ENCODE measurements at places on chromosomes 2 and 18. TPM values are rescaled to one million over a fixed set of nuclear protein-coding genes. Genes with fewer than 3 reads are reported as not detected.

FAM124B gene
- not detected for total RNA-seq

GRCh38 chr18:74468547-74469061 lies 11.5 kb upstream of the DIPK1C start:
- no peak overlapping the region for H3K4me3 ChIP-seq
- H3K27ac ChIP-seq = no peak overlapping the region
- H3K27me3 ChIP-seq = peaks cover 9% of the 10 kb centered on the region
- no peaks in the 10 kb centered on the region for H3K36me3 ChIP-seq

GRCh38 chr18:56532176-56532840 lies 106.1 kb downstream of the TXNL1 start:
- H3K27ac ChIP-seq = no peak overlapping the region
- H3K27me3 ChIP-seq = peaks cover 6% of the 10 kb centered on the region
- H3K36me3 ChIP-seq = no peaks in the 10 kb centered on the region
- no peak for DNase-seq
- no peaks in the 10 kb centered on the region for H3K4me1 ChIP-seq
- H3K4me3 ChIP-seq = no peak overlapping the region

GRCh38 chr2:232027530-232027929 lies 66.0 kb downstream of the DIS3L2 start:
- no peak overlapping the region for H3K4me3 ChIP-seq
- DNase-seq = no peak
- peaks cover 4% of the 10 kb centered on the region for H3K4me1 ChIP-seq
- no peak overlapping the region for H3K27ac ChIP-seq

- no peaks in the 10 kb centered on the region for H3K27me3 ChIP-seq
- peaks cover 5% of the 10 kb centered on the region for H3K36me3 ChIP-seq
- DNase-seq = no peak
- peaks cover 32% of the 10 kb centered on the region for H3K4me1 ChIP-seq
- H3K4me3 ChIP-seq = no peak overlapping the region
These were observed 26.2 kb downstream of the PHLPP1 start for GRCh38 chr18:62741584-62741983.

- H3K4me1 ChIP-seq = peaks cover 6% of the 10 kb centered on the region
- H3K27me3 ChIP-seq = peaks cover 32% of the 10 kb centered on the region
- no peak overlapping the region for H3K4me3 ChIP-seq
These were observed 697.0 kb upstream of the HS6ST1 start for GRCh38 chr2:129015397-129016285.

DNA sequence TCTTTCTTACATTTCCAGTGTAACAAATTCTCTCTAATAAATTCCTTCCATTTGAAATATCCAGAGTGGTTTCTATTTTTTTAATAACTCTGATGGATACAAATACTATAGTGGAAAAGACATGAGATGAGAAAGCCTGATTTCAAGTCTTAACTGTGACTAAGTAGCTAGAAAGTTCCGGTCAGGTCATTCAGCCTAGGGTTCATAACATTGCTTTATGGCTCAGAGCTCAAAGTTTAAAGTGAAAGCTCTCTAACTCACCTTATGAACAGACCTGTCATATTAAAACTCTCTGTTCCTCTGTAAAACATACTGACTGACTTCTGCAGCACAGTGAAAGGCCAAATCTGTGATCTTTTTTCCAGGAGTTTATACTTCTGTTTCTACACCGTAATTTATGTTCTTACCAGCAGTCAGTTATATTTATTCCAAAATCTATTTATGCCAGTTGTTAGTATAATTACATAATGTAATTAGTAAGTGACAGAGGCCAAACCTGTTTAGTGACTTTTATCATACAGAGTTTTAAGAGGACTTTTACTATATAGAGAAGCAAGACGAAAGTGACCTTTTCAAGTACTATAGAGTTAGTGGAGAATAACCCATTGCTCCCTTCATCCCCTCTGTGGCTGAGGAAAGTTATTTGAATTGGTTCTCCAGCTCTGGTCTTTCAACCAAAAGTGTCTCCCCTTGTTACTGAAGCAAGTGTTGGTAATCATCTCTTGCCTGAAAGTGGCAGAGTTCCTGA lies 118.8 kb upstream of the PDE1A start:
- DNase-seq = no peak
- peaks cover 4% of the 10 kb centered on the region for H3K4me1 ChIP-seq
- no peak overlapping the region for H3K27ac ChIP-seq
- H3K4me3 ChIP-seq = no peak overlapping the region

GRCh38 chr2:189583227-189584198 lies 2.9 kb upstream of the SLC40A1 start:
- H3K36me3 ChIP-seq = no peaks in the 10 kb centered on the region
- H3K4me1 ChIP-seq = peaks cover 11% of the 10 kb centered on the region
- DNase-seq = no peak
- peaks cover 21% of the 10 kb centered on the region for H3K27me3 ChIP-seq

DNA sequence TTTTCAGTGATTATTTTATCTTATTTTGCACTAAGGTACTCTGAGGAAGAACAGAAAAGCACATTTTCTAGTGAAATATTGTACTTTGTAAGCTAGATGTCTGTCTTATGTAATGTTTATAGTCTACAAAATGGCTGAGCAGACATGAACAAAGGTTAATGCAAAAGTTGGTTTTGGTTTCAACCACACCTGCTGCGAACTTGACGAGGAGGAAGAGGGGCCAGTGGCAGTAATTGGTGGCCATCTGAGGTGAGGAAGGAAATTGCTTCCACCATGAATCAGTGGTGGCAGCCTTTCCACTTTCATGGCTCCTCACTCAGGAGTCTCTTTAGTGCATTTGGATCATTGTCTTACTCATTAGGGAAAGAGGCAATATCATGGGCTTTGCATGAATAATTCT lies 894.2 kb downstream of the CNTNAP5 start:
- H3K4me1 ChIP-seq = peaks cover 14% of the 10 kb centered on the region
- H3K36me3 ChIP-seq = peaks cover 3% of the 10 kb centered on the region
- H3K27me3 ChIP-seq = no peaks in the 10 kb centered on the region
- DNase-seq = no peak
